ENCODE measurements at places on chromosomes 7 and 10.

DNA sequence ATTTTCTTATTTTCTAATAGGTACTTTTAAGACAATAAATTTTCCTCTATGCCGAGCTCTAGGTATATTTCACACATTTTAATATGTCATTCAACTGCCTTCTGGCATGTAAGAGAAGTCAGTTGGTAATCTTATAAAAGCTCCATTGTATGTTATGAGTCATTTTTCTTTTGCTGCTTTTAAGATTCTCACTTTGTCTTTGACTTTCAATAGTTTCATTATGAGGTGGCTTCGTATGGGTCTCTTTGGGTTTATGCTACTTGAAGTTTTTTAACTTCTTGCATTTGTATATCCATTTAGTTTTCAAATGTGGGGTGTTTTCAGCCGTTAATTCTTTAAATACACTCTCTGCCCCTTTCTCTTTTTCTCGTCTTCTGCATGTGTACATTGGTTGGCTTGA, 80.5 kb downstream of the ABCA13 start:
- no peak for DNase-seq

GRCh38 chr10:50645236-50645635, 21.5 kb upstream of the SGMS1 start:
- DNase-seq: no peak

DNA sequence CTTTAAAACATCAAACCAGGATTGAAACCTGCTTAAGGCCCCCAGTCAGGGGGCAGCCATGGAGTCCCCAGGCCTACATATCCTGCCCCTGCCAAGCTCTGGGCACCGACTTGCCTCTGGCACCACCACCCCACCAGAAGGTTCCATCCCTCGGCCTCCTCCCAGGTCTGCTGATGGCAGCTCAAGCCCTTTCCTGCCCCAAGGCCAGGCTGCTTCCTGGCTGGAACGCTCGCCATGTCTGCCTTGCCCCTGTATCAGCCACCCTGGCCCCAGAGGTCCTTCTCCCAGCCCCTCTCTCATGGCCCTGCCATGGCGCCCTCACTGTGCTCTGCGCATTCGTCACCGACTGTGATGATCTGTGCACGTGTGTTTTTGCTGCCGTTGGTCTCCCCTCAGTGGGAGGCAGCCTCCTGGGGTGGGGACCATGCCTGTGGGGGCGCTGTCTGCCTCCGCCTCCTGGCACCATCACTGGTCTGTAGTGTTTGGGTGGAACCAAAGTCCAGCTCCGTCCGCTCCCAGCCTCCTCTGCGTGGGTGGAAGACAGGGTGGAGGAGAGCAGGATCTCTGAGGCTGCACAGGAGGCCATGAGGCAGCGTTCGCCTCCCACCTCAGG, 3.2 kb downstream of the DPYSL4 start:
- DNase-seq: no peak

DNA sequence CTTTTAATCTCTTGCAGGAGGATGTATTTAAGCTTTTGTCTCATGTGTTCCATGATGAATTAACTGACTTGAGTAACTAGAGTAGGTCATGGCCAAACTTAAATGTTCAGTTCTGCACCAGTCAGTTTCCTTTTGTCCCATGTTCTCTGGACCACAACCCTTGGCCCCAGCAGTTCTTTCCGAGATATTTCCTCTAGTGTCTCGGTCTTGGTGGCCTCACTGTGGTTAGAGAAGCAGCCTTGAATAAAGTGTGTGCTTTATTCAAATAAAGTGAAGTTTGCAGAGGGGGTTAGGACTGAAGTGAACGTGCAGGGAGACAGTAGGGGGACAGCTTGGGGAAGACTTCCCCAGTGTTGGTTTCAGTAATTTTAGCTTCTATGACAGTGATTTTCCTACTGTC, 9.3 kb downstream of the ZNF212 start:
- no peak for DNase-seq

- DNase-seq: no peak
Measured at GRCh38 chr10:11529276-11529903, 82.1 kb downstream of the USP6NL start.

DNA sequence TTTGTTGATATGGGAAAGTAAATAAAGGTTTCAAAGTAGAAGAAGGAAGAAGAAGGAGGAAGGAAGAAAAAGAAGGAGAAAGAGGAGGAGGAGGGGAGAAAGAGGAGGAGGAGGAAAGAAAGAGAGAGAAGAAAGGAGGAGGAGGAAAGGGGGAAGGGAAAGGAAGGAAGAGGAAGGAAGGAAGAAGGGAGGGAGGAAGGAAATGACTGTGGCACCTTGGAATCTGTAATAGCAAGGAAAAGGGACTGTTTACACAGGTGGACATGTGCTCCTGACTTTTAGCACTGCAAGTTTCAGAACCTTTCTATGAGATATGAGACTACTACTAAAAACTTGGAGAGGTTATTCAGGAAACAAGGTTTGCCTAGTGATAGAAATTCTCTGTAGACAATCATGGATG, 153.2 kb downstream of the BTAF1 start:
- no peak for DNase-seq

DNA sequence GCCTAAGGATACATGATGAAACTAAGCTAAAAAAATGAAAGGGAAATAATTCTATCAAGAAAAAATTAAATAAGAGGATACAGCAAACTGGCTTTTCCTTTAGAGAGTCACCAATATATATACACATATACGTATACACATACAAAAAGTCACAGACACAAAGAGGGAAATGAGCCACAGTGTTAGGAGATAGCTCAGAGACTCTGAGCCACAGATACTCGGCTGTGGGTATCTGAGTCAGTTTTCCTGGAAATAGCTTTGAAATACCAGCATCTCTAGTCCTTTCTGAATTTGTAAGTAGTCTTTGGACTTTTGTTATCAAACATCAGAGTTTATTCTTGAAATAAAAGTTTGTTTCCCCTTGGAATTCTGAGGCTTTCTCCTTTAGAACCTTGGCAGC, 111.8 kb downstream of the TBXAS1 start:
- DNase-seq: no peak

DNA sequence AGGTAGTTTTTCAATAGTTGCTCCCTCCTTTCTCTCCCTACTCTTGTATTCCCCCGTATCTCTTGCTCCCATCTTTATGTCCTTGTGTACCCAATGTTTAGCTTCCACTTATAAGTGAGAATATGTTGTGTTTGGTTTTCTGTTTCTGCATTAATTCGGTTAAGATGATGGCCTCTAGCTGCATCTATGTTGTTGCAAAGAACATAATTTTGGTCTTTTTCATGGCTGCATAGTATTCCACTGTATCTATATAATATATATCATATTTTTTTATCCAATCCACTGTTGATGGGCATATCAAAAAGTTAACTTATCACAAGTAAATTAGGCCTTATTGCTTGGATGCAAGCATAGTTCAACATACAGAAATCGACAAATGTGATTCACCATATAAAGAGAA, 594.0 kb downstream of the TYW1 start:
- no peak for DNase-seq

GRCh38 chr7:28573651-28574301, 161.5 kb downstream of the CREB5 start:
- no peak for DNase-seq

- no peak for DNase-seq
Measured at GRCh38 chr7:91005841-91006240, 258.4 kb upstream of the FZD1 start.

DNA sequence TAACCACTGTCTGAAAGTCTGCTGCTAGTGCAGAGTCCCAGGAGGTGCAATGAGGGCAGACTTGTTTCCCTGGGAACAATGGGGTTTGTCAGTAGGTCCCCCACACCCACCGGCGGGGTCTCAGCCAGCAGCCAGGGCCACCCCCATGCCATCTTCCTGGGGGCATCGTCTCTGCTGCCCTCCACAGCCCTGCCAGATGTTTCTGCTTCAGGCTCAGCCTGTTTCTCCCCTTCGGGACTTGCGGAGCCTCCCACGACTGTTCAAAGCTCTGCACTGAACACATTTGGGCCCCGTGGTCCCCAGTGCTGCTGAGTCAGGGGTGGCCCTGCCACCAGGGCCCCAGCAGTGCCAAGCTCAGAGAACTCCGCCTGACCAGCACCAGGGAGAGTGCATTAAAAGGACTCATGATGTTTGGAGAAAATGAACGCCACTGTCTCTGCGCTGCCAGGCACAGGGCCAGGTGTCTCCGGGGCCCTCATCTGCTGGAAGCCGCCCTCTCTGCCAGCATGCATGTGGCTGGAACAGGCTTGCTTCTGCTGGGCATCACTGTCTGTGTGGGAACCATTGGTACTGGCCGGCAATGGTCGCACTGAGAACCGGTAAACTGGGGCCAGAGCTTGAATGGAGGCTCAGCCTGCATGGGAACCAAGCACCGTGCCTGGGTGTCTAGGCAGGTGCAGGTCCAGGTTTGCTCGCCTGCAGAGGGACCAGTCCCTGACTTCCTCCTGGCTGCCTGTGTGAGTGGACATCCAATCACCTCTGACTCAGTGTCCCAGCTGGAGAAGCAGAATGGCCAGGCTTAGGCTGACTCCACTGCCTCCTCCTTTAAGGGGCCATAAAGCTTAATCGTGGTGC, 345.1 kb downstream of the GLRX3 start:
- DNase-seq: no peak

DNA sequence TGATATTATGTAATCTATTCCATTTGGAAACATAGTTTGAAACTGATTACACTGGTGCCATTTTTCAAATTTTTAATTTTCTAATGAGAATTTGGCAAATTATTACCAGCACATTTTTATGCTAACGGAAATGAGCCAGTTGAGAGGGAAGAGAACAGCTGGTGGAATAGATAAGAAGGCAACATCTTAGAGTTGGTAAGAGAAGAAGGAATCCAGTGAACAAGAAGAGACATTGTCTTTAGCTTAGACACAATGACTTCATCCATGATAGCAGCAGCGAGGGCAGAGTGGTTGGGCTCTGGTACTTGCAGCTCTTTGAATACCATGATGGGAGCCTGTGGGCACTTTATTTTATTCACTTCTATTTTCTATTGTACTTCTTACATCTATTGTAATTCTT, 89.6 kb downstream of the CHRM2 start:
- DNase-seq: no peak

GRCh38 chr7:29230871-29231345, 36.3 kb downstream of the CHN2 start:
- no peak for DNase-seq

DNA sequence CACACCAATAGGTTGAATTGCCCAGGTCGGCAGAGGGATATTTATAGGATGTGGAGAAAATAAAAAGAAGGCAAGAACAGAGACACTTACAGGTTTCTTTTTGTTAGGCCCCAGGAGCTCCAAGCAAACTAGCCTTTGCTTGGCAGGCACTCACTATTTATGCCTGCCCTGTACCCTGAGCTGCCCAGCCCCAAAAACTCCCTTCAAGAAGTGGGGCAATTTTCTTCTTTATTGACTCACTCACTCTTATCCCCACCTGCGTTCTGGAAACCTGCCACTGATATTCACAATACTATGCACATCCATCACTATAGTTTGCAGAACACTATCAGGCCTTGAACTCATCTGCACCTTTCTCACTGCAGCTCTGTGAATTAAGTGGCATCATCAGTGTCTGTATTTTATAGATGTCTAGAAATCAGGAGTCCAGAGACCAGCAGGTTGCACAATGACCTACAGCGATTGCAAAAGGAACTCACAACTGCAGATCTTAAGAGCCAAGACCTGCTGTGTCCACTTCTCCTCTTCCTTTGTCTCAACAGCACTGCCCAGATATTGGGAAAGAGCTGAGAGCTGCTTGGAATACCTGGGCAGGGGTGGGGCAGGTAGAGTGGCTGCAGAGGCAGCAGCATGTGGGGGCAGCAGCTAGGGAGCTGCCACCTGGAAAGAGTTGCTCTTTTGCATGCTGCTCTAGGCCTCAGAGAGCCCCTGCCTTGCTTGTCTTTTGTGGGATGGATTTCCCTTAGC, at the start of gene SFTPD:
Gene SFTPD (minus strand): TSS at position 130 of the 747 bp plus-strand sequence. CDS start 2,446 bp downstream, outside the sequence.
- DNase-seq: no peak

DNA sequence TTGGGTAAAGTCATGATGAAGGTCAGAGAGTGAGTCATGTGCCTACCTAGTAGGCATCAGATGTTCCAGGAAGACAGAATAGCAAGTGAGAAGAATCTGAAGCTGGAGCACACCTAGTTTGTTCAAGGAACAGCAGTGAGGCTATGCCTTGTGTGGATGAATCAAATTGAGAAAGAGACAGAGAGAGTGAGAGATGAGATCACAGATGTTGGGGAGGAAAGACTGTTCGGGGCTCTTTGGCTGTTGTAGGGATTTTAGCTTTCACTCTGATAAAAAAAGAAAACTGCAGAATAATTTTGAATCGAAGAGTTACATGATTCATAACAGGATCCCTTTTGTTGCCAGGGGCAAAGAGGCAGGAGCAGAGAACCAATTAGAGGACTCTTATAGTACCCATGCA, 6.3 kb downstream of the LIPF start:
- DNase-seq: no peak

DNA sequence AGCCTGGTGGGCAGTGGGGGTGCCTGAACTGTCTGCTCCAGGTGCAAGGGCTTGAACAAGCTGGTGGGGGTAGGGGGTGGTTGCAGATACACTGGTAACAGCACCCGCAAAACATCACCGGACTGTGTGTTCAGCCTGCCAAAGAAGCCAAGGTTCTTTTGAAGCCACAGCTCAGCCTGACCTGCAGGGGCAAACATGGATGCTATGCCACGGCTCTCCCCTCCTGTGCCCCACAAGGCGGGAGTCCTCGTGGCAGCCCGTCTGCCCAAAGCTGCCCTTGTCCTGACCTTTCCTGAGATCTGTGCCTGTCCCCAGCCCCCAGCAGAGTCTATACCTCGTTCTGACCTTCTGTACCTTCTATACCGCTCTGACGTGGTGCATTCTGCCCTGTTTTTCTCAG, 285.7 kb downstream of the GLRX3 start:
- DNase-seq: no peak

- DNase-seq: no peak
Measured at GRCh38 chr10:47449979-47450378, 33.9 kb downstream of the ANXA8 start.

GRCh38 chr7:74057987-74058386, 25.6 kb upstream of the LIMK1 start:
- DNase-seq: no peak

DNA sequence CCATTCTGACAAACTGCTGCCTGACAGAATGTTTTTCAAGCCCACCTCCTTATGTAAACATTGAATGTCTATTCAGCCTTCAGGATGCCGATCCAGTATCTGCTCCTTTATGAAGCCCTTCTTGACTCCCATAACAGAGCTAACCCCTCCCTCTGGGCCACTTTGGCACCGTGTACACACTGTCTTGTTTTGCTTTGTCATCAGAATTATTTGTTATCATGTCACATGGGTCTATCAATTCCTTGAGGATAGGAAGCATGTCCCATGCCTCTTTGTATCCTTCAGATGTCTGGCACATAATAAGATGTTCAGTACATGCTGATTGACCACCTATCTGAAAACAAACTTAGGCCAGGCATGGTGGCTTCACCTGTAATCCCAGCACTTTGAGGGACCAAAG, 92.3 kb downstream of the PRLHR start:
- DNase-seq: no peak

GRCh38 chr7:54690892-54691291, 68.1 kb downstream of the SEC61G start:
- no peak for DNase-seq

- no peak for DNase-seq
Measured at GRCh38 chr7:12612622-12613021, 42.1 kb downstream of the SCIN start.

- DNase-seq: no peak
Measured at GRCh38 chr10:124127965-124128810, 34.8 kb upstream of the CHST15 start.

GRCh38 chr7:22433710-22434460, 66.1 kb downstream of the STEAP1B start:
- DNase-seq: no peak

- no peak for DNase-seq
Measured at GRCh38 chr10:109929501-109930219, 6.3 kb upstream of the XPNPEP1 start.
